ENCODE measurements at places on chromosomes 7 and 10. TPM values are rescaled to one million over a fixed set of nuclear protein-coding genes. Genes with fewer than 3 reads are reported as not detected.

DNA sequence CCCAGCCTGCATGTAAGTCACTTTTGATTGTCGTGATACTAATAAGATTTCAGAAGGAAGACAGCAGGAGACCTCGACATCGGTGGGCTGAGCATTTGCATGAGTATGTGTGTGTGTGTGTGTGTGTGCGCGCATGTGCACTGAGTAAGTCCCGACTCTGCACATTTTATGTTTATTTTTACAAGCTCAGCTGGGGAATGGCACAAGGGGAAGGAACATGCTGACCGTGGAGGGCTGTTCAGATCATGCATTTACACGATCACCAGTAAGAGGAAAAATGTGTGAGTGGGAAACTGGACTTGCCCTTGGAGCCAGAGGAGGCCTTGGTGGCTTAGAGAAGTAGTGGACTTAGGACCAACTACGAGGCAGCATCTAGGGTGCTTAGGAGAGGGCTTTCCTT is 41.3 kb downstream of the IL2RA start:
- no peak for DNase-seq

PLXDC2 gene
- polyA plus RNA-seq = 32.4 TPM

DNA sequence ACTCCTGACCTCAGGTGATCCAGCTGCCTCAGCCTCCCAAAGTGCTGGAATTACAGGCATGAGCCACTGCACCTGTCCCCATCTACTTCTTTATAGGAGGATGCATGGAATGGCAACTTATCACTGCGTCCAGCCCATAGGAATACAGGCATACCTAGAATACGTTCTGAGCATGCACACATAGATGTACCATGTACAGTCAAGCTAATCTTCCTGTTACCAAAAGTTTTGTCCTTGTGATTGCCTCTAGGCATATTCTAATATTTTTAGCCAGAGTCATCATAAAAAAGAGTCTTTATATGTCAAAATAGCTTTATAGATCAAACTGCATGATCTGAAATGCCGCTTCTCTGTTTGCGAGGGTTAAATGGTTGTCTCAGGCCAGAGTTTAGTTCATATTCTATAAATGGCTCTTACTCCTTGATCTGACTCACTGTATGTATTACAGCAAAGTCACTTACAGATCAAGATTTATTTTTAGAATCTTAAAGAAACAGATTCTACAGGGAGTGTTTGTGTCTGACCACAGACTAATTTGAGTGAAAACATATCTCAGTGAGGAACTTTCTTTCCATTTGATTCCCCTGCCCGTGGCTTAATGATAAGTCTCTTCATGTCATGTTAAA is 210.9 kb downstream of the CREB5 start:
- no peak for DNase-seq

GRCh38 chr7:50914460-50914859 is 131.8 kb upstream of the GRB10 start:
- DNase-seq = no peak

DNA sequence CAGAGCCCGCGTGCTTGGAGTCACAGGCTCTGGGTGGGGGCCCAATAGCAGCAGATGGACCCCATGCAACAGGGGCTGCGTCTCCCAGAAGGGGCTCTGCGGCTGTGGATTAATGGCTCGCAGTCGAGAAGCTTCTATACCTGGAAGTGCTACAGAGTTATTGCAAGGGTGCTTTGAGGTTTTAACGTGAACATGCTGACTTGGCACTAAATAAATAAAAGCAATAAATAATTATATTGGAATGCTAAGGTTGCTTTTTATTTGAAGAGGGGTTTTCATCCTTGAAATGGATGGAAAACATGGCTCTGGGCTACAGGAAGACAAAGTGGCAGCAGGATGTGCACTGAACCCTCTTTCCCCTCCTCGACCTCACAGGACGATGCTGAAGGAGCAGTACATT is 122.4 kb downstream of the PAXIP1 start:
- DNase-seq = no peak

GRCh38 chr7:55436457-55436856 is 71.3 kb downstream of the LANCL2 start:
- no peak for DNase-seq
